ENCODE measurements at places on chromosomes 7 and 10.

DNA sequence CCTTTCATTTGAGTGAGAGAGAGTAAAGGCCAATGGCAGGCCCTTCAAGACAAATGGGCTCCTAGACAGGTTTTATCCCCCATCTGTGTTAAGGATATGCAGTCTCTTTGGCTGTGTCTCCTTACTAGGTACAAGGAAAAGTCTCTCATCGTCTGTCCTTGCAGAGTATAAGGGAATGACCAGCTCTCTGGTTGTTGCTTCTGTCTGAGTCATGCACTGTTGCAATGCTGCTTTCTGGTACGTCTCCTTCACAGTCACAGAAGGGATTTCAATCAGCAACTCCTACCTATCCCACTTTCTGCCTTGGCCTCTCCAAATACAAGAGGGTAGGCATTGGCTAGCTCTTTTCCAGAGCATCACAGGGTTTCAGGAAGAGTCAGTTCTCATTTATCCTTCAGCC is 48.1 kb downstream of the CTTNBP2 start:
- no peak for DNase-seq

- no peak for DNase-seq
These were observed 60.4 kb downstream of the ARL4A start for GRCh38 chr7:12747687-12748306.

DNA sequence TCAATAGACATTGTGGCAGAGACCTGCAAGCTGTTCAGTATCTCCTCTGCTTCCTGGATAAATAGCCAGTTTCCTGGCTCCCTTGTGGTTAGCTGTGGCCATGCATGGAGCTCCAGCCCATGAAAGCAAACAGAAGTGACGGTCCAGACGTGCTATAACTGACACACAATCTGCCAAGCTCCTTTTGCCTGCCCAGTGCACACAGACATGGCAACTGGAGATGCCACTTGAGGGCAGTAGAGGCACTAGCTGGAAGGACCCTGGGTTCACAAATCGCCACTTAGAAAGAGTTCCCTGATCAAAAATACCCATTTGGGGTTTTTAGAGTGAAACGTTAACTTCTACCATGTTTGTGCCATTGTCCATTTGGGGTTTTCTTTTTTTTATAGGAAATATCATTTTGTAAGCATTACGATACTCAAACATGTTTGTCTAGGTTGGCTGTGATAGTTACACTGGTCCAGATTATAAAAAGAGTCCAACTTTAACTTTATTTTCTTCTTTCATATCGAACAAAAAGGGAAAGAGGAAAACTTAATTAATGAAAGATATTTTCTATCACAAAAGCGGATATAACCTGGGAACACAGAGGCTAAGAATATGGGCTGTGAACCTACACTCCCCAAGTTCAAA is 31.3 kb downstream of the KIN start:
- no peak for DNase-seq

DNA sequence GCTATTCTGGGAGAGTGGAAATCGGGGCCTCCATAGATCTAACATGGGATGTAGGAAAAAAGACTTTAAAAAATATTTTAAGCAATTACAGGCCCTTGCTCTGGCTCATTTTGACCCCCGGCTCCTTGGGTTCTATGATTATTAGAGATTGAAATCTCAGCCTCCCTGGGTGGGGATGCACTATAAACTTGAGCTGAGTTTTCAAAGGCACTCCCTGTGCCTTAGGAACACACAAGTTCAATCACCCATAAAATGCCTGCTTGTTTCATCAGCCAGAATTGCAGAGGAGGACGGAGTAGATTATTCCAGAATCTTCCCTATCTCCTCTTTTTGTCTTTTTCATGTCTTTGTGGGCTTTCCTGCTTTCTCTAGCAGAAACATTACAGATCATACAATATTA is 145.4 kb downstream of the CUBN start:
- no peak for DNase-seq

DNA sequence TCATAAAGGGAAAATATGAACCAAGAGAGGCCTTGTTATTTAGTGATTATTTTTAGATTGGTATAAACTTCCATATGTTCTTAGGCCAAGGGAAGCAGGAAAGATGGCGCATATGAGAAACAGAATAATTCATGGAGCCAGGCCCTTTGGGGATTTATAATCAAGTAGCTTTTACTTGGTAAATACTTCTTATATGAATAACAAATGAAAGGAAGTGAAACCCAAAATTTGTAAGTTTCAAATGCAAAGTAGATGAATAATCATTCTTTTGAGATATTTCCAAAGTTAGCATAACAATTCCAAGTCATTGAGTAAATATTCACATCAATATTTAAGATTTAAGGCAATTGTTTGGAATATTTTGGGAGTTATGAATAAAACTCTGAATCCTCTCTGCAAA is 13.9 kb upstream of the OPTN start:
- no peak for DNase-seq

DNA sequence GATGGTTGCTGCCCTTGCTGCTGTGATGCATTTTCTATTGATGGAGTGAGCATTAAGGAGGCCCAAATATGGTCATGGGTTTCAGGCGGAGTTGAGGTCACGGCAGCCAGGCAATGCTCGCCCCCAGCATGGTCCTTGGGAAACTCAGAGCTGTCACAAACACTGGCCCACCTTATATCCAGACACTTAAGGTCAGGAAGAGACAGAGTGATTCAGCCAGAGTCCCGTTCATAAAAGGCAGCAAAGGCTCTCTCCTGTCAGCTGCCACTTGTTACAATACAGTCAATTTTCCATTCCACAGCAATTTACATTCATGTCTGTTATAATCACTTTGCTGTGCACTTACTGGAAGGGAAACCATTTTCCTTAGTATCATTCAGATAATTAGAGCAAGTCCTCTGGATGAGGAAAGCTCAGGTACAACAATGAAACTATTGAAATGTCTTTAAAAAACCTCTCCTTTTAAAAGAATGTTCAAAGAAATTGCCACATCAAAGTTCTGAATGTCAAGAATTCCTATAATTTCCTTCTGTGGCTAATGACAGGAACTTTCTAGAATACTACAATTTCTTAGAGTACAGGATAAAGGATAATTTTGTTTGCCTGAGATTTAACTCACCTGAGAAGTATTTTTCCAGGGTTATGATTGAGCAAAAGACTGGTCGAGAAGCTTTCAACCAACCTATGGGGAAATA is 14.8 kb upstream of the ANKRD1 start:
- DNase-seq = no peak

GRCh38 chr7:42407021-42407710 is 170.2 kb upstream of the GLI3 start:
- no peak for DNase-seq

GRCh38 chr7:54072710-54073109 is 469.5 kb upstream of the VSTM2A start:
- no peak for DNase-seq

GRCh38 chr7:92244808-92245486 is 767 bp downstream of the KRIT1 start:
- no peak for DNase-seq

- DNase-seq = no peak
These were observed 12.4 kb downstream of the MTPN start for GRCh38 chr7:135964791-135965190.

DNA sequence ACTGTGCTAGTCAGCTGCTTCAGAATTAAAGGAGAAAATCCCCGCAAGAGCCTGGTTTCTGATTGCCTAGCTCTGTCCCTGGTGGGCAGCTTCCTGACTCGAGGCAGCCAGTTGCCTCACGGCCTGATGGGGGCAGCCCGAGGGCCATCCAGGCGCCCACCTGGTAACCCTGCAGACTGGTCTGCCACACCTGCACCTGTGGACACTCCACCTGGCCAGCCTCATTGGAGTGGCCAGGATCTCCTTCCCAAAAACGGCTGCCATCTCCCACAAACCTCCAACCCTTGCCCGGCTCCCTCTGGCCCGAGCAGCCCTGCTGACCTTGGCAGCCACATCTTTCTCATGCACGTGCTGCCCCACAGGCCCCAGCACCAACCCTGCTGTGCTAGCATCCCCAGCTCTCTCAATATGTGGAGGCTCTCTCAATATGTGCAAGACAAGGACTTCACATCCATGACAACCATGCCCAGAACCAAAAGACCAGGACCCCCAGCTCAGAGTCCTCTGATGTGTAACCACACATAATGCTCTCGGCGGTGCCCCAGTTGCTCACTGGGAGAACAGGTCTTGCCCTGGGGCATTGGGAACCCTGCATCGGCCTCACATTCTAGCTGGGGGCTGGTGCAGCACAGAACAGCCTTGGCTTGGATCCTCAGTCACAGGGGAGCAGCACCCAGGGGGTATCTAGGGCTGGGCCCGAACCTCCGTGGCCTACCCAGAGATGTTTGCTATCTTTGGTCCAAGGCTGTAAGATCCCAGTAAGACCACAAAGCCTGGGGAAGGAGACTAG is 14.6 kb downstream of the DRGX start:
- no peak for DNase-seq

- DNase-seq = no peak
These were observed 81.0 kb upstream of the LRRC4 start for GRCh38 chr7:128112018-128112780.

DNA sequence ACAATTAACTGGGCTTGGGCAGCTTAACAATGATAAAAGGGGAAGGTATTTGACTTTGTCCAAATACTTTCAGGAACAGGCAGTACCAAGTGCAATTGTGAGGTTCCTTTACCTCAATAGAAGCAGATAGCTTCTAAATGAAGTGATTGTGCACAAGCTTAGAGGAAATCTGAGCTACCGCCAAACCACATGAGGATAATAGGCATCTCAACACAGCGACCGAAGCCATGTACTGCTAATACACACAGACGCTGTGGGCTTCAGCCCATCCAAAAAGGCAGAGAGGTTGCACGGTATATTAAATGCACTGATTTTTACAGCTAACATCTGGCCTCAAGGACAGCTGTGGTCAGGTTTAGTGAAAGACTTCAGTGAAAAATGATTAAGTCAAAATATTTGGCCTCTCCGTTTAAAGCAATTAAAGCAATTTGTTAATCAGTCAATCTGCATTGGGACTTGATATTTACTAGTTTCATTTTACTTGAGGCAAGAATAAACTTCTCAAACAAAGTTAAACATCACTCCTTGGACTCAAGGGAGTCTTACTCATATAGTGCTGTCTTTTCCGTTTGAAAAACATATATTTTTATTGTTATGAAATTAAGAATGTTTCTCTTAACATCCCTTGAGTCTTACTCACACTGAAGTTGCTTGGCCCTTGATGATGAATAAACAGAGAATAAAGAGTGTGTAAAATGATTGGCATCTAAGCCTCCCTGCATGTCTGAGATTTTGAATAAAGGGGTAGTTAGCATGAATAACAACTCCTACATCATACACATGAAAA is 306.3 kb downstream of the C7orf25 start:
- no peak for DNase-seq

GRCh38 chr10:109820620-109821405 is 102.5 kb downstream of the XPNPEP1 start:
- no peak for DNase-seq

DNA sequence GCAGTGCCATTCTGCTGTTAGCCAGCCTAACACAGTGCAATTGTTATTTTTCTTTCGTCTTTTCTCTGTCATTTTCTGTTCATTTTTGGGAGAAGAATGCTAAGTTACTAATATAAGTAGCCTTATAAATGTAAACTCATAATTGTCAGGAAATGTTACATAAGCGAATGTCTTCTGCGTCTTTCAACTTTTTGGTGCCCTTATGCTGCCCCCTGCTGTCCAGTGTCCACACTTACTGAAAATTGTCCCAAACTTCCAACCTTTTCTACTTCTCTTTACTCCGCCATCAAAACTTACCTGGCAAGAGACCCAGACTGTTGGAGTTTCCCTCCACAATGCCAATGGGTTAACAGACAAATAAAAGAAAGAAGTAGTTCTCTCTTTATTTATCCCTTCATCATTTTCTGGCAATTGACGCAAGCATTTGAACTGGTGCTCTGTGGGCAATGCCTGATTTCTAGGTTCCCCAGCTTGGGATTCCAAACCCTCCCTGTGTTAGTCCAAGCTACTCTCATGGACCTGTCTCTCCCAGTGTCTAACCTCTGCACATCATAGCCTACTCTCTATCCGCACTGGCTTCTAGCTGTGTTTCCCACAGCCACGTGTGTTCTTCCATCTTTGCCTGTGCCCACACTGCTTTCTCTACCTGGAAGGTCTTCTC is 21.0 kb upstream of the EPC1 start:
- no peak for DNase-seq

GRCh38 chr10:129842031-129842430 is 122.0 kb downstream of the EBF3 start:
- no peak for DNase-seq

- no peak for DNase-seq
These were observed 49.8 kb downstream of the STK17A start for GRCh38 chr7:43632746-43633145.

- no peak for DNase-seq
These were observed 14.1 kb upstream of the NOC3L start for GRCh38 chr10:94376865-94377264.

- no peak for DNase-seq
These were observed 1.2 kb upstream of the OR2F1 start for GRCh38 chr7:143953421-143953820.

DNA sequence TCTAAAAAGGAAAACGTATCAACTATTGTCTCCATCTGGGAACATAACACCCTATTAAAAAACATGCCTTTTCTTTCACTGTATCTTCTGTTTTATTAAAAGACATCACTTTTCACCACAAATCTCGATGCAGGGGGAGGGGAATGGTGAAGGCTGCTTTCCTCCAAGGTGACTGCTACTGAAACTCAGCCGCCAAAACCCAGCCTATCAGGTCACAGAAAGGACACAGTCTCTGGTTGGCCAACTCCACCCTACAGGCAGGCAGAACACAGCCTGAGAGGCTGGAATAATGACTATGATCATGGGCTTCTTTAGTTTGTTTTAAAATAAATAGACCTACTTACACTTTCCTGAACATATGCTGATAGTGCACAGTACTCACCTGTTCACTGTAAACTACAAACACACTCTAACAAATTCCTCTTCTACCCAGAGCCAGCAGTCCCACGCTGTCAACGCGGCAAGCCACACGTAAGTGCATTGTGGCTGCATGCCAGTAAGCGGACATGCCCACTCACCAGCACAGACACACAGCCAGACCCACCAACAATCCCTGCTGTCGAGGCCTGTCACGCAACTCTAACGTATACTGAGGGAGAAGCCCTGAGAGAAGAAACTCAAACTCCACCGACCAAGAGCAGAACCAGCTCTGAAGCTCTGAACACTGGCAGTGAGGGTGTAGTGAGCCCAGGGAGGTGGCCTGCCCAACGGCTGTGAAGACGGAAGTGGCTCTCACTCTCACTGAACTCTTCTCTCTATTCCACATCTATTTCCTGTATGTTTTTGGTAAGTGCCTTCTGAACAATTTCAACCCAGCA is 41.8 kb downstream of the NCAPG2 start:
- no peak for DNase-seq

- DNase-seq = no peak
These were observed 24.0 kb downstream of the ELFN1 start for GRCh38 chr7:1693991-1694524.

GRCh38 chr7:21429786-21430574 is 2.1 kb downstream of the SP4 start:
- DNase-seq = no peak

GRCh38 chr10:73405556-73405955 is 8.3 kb downstream of the ANXA7 start:
- no peak for DNase-seq

GRCh38 chr10:120177330-120177729 is 279.7 kb upstream of the PLPP4 start:
- DNase-seq = no peak

All from activated gamma-delta T cell (primary cell).